ENCODE measurements at places on chromosomes 1 and 21.

DNA sequence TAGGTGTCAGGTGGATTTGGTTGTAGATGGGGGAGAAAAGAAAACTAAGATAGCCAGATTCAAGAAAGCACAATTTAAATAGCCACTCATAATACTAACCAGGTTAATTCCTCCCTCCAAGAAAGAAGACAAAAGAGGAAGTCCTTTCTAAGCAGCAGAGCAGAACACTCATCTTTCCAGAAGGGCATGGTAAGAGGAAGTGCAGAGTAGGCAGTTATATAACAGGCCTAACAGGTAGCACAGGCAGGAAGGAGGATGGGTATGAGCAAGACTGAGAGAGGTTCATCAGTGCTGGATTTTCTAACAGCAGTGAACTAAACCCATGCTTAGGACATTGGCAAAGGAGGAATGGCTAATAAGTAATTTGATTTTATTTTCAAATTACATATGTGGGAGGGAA lies 517.5 kb downstream of the PLPP3 start:
- no peak for DNase-seq

DNA sequence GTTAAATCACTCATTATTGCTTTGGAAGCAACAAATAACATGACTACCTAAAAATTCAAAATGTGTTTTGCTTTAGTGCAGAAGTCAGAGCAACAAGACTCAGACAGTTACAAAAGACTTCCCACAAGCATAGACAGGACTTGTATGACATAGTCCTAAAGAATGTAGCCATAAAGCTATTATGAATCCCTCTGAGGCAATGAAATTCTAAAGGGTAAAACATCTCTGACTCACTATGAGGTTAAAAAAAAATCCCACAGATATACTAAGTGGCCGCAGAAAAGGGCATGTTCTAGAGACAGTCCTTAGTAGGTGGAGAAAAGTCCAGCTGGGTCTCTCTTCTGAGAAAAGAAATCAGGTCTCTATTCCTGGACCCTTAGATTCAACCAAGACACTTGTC lies 4.9 kb downstream of the PRKAB2 start:
- DNase-seq = no peak

DNA sequence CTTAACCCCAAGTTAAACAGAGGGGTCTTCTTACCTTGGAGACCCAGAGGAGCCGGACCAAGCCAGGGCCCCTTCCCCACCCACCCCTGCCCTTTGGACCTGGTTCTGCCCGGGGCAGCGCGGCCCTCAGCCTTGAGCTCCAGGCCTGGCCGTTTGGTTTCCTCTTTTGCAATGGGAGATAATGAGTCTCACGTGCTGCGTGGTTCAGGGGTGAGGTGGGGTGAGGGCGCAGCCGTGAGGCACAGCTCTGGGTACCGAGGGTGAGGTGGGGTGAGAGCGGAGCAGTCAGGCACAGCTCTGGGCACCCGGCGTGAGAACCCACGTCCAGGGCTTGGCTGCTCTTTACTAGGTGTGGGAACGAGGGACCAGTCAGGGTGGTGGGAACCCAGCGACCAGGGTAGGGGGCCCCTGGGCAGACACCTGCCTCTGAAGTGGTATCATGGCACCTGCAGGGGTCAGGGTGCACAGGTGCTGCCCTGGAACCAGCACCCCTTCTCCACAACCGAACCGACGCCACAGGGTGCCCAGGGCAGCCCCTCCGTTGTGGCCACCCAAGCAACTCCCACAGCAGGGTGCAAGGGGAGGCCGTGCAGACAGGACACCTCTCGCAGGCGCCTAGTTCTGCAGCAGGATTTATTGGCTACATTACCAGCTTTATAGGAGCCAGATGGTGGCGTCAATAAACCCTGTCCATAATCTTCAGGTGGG lies 182.2 kb downstream of the PRDM16 start:
- DNase-seq = no peak

DNA sequence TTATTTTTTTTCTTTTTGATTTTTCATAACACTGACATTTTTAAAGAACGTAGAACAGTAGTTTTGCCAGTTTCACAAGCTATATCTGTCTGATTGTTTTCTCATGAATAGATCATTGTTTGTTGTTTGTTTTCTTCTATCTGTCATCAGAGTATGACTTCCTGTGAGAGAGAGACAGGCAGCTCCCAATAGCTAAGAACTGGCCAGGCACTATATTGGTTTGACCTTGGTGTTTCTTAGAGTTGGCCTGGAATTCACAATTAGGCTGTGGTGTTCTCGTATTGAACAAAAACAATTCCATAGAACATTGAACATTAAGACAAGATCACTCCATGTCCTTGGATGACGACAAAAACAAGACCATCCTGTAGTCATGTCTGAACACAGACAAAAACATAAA lies 43.4 kb downstream of the RPS6KC1 start:
- no peak for DNase-seq

DNA sequence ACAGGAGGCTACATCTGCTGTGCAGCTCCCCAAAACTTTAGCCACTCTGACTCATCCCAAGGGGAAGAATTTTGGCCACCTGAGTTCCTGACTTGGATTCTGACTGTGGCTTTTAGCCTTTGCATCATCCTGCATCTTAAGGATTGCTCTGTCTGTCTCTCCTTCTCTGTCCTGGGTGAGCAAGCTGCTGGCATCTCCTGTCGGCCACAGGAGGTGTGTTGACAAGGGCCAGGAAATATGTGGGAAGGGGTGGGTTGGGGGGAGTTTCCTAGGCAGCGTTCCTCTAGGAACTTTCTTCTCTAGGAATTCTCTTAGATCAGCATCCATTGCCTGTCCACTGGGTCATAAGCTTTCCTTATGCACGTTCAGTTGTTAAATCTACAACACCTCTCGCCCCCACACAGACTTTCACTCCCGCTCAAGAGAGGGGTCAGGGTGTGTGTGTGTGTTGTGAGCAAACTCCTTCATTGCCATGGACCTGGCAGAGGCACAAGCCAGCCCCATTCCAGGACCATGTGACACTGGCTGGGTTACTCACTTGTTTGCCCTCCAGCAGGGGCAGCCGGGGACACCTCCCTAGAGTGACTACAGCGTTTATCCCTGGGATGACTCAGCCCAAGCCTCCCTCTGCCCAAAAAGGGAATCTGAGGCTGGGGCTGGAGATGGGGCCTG lies 145.0 kb upstream of the DUSP10 start:
- DNase-seq = no peak

GRCh38 chr1:21121764-21122471 lies 54.8 kb downstream of the EIF4G3 start:
- no peak for DNase-seq

- DNase-seq = peak; percentile 29
Observed at GRCh38 chr1:85576642-85577418, 3.7 kb upstream of the CCN1 start.

- no peak for DNase-seq
Observed at GRCh38 chr1:205632669-205633169, 908 bp upstream of the ELK4 start.

DNA sequence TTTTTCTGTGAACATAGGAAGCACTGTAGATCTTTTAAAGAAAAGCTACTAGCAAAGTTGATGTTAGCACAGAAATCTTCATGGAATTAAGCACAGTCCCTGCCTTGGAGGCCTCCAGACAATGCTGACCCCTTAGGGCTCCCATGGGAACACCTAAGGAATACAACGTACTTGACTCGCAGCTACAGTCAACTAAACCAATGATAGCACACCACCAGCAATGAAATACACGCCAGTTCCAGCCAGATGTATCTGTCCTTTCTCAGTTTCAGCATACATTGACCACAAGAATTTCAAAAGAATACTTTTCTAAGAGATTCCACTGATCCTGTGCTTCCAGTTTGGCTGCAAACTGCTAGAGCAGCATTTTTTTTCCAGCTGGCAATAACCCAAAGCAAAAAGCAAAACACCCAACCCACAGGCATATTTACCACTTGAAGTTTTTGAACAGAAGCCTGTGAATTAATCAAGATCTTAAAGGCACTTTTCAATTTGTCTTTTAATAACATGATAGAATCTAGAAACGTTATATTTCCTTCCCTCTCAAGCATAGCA lies 42.8 kb upstream of the KRTAP11-1 start:
- no peak for DNase-seq
